ENCODE measurements at places on chromosomes 11 and 22.

DNA sequence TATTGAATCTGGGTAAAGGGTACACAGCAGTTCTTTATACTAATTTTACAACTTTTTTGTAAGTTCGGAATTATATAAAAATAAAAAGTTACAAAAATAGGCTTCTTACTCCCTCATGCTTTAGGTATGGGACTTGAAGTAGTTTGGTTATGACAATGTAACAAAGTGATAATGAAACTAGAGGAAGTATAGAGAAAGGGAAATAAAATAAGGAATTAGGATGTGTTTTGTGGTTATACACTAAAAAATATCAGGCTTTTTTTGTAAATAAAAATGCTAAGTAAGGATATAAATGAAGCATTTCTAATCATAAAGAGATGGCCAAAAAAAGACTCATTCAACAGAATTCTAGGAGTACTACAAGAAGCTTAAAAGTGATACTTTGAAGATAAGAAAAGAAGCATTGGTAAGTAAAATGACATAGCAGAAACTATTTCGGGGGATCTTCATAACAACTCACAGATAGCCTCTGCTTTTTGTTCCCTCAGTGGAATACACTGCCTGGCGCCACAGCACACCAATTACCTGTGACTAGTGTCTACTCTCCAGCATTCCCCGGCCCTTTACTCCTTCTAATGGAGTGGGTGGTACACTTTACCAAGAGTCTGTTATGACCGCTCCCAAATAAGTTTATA lies 322.7 kb upstream of the PITPNB start:
- no peak for DNase-seq

DNA sequence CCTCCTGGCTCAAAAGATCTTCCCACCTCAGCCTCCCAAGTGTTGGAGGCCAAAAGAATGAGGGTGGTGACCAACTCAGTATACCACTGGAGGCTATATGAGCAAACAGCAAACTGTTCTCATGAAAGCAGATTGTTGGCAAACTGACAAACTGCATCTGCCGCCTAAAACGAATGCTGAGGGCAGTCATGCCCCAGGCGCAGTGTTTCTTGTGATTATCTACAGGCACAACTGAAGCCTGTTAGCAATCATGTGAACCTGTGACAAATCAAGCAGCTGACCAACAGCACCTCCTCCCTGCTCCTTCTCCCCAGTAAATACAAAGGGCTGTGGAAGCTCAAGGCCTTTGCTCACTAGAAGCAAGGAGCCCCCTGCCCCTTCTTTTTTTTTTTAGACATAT lies 47.8 kb downstream of the BTBD10 start:
- DNase-seq: no peak

GRCh38 chr22:49515475-49515874 lies 312.2 kb downstream of the BRD1 start:
- no peak for DNase-seq

- no peak for DNase-seq
Measured at GRCh38 chr22:36232715-36233401, 6.5 kb downstream of the APOL2 start.

- no peak for DNase-seq
Measured at GRCh38 chr11:80524349-80524748, 1083.5 kb upstream of the TENM4 start.

- DNase-seq: no peak
Measured at GRCh38 chr22:22228421-22228820, 16.2 kb upstream of the VPREB1 start.

DNA sequence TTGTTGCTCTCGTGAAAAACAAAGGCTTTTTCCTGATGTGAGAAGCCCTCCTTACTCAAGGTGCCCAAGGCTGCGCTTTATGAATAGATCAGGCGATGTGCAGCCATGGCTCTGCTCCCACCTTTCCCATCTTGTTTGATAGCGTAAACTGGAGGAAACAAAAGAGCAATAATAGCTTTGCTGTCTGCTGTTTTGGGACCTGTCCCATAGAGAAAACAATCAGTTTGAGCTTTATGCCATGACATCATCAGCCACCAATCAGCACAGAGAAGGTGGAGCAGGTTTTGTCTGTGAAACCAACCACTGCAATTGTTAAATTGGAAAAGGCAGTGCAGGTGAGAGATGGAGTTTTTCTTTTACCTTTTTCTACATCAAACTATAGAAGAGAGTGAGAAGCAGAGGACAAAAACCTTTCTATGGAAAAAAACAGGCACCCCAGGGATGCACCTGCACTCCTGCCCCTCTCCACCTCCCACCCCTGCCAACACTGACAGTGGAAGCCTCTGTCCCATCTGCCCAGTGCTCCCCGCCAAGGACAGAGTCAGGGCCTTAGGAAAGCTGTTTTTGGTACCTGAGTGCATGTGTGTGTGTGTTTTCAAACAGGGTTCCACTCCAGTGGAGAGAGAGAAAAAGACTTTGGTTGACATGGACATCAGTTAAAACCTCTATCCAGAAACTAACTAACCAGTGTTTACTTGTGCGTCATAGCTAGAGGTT lies 80.7 kb downstream of the MICAL3 start:
- DNase-seq: no peak

DNA sequence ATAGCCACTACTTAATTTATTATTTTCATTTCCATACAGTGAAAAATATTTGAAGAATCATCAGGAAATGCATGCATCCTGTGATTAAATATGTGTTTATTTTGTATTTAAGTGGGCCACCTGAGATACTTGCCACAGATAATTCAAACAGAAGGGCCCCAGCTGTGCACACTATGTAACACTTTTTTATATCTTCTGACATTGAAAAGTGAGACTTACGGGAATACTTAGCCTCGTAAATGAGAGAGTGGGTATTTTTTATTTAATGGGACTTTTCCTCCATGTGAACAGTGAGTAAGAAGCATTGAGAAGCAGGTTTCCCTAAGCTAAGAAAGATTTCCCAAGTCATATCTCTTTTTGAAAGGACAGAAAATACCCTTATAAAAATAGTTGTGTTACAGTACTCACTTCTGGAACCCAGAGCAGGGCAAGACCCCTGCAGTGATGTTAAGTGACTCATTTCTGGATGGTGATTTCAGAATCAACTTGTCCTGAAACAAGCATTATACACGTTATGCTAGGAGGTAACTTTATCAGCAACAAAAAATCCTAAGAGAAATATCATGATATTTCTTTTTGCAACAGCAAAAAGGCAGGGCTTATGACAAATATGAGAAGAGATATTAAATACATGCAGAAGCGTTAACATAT lies 478.1 kb upstream of the CHORDC1 start:
- no peak for DNase-seq

- peak; percentile 25 for DNase-seq
Measured at GRCh38 chr11:64553554-64554201, 37.3 kb upstream of the SLC22A12 start.

DNA sequence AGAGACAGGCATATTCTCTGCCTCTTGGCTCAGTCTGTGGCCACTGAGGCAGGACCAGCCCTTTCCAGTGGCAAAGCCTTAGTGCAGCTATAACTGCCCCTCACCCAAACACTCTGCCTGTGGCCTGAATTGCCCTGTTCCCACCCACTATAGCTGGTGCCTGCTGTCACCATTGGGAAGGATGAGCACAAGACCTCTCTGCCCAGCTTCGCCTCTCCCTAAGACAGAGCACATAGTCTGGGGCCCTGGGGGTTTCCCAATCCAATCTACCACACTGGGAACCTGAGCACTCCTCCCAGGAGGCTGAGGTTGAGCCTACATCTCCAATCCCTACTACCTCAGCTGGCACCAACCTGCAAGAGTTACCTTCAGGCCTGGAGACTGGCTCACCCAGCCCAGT lies 670.4 kb downstream of the JRKL start:
- no peak for DNase-seq

GRCh38 chr22:19873138-19873959 lies 18.7 kb upstream of the GNB1L start:
- no peak for DNase-seq

GRCh38 chr11:66106786-66107599 lies 36.9 kb downstream of the PACS1 start:
- peak; percentile 67 for DNase-seq

GRCh38 chr11:34339149-34340064 lies 18.4 kb downstream of the ABTB2 start:
- peak; percentile 27 for DNase-seq

- DNase-seq: no peak
Measured at GRCh38 chr22:49575703-49576081, 252.0 kb downstream of the BRD1 start.

DNA sequence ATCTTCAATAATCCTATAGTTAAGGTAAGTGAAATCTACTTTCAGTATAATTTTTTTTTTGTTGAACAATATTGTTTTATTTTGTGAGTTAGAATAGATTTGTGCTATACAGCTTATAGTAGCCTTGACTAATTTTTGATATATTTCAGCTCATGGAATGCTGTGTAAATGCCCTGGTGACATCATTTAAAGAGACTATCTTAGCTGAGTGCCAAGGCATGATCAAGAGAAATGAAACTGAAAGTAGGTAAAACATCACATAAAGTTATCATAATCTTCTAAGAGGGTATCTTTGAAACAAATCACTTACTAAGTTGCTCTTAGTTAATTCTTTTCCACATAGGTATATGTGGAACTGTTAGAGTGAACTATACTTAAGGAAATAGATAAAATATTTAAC lies 51.4 kb upstream of the ACAT1 start:
- no peak for DNase-seq
